ENCODE measurements at places on chromosomes 2 and 18.

- DNase-seq = no peak
These were observed 39.6 kb upstream of the PDK1 start for GRCh38 chr2:172516299-172516698.

DNA sequence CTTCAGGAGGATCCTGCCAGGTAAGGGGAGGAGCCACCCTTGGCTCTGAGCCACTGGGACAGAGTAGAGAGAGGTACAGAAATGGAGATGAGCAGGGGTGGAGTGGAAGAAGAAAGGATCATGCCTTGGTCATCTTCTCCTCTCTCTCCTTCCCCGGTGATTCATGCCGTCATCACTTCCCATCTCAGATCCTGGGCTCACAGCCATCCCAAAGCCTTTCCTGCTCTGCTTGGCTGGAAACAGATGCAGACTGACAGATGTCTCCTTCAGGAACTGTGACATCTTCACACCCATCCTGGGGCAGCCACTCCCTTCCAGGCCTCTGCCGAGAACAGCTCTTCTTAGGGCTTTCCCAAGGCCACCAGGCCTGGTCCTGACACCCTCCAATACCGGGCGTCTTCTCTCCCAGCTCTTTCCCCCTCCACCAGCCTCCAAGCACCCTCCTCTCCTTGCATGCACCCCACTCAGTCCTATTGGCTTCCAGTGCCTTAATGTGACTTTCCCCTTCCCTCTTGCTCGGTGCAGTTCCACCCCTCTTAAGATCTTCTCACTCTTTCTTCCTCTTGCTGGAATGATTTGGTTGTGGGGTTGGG is 58.3 kb upstream of the TNP1 start:
- no peak for DNase-seq

DNA sequence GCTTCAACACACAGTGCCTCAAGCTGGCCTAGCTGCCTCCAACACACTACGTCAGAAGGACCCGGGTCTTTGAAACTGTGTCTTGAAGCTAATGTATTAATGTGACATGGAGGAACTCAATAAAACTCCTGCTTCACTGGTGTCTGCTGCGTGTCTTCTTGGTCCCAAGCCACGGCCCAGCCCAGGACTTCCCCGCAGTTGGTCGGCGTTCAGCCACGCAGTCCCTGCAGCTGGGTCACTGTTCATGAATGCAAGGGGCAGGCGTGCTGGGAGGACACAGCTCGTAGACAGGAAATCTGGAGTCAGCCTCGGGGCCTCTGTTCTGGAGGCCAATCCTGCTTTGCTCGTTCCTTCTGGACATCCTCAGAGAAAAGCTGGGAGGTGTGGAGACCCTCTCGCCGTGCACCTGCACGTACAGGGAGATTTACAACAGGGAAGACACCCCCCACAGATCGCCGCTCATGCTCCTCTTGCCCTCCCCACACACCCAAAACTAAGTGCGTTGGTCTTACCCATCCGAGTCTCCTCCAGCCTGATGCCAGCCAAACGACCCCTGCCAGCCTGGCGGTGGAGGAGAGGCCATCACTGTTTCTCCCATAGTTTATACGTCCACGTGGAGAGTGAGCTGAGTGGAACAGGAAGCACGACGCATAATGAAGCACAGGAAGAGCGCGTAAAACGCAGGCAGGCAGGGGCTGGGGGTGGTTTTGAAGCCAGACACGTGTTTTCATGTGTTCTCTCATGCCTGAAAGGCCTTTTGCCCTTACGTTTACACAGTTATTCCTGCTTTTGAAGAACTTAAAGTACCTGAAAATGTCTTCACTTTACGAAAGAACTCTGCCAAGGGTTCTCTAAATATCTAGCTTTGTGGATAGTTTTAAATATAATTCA is 39.7 kb downstream of the ADI1 start:
- DNase-seq = no peak

DNA sequence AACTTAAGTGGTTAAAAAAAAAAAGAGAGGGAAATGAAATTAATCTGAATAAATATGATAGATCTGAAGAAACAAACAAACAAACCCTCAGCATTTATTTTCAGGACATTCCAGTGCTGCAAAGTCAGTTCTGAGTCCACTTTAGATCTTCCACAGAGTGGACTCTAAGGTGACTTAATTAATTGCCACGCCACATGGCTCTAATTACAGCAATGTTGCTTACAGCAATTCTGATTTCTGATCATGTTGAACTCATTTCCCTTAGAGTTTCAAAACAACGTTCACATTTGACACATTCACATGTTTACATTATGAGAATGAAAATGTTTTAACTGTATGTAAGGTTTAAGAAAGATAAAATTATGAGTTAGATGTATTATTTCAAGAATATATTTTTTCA is 38.6 kb upstream of the RASGRP3 start:
- no peak for DNase-seq

GRCh38 chr2:239372835-239373234 is 28.0 kb downstream of the HDAC4 start:
- no peak for DNase-seq

DNA sequence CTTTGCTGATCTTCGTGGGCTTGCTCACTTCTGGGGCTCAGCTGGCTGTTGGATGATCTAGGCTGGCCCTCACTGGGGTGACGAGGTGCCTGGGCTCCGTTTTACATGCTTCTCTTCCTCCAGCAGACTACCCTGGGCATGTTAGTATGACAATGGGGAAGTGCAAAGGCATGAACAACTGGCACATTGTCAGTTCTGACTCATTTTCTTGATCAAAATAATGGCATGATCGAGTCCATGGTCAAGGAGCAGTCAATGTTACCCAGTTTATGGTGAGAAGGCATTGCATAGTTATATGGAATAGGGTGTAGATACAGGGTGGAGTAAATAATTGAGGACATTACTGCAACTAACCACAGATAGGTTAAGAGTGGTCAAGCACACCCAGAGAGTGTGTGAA is 10.0 kb upstream of the UPP2 start:
- no peak for DNase-seq

DNA sequence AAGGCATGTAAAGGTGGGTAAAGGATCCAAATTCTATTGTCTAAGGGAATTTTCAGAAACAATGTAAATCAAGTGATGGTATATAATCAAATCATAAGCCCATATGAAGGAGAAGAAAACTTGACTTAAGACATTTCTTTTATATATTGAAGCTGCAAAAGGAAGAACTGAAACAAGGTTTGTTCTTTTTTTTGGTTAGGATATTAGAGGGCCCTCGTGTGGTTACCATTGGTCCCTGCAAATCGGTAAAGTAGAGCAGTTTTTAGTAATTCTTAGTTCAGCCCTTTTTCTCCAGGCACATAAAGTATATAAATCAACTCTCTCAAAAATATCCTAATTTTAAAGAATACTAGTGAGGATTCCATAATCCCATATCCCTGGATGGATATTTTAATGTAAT is 105.6 kb upstream of the STK17B start:
- peak; percentile 76 for DNase-seq

GRCh38 chr2:144501118-144501517 is 18.8 kb downstream of the ZEB2 start:
- DNase-seq = no peak

GRCh38 chr2:2636813-2637212 is 305.7 kb upstream of the MYT1L start:
- DNase-seq = no peak

DNA sequence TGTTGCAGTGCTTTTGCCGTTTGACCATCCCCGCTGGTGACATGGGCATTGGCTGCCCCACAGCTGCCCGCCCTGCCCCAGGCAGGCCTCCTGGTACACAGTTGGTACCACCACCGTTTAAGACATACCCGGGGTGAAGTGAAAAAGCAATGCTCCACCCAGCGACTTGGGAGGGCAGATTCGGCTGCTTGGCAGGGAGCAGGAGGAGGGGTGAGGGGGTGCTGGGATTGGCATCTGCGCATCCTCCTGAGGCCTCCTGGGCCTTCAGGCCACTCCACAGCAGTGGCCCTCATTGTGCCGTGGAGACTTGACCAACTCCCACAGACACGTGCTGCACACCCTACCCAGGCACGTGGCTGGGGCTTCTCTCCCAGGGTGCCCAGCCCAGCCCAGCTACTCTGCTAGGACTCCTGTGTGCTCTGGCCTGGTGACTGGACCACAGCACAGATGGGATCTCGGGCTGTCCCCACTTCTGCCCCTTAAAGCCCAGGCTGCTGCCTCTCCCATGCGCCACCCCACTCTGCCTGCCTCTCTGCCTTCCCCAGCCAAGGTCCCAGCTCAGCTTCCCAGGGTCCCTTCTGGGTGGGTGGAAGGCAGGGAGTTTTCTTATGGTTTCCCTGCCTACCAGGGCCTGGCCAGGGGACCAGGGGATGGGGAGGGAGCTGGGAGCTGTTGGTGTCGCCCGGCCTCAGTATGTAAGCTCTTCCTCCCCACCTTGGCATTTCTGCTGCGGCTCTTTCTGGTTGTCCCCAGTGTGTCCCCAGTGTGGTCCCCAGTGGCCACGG is 157.0 kb upstream of the HS6ST1 start:
- no peak for DNase-seq

DNA sequence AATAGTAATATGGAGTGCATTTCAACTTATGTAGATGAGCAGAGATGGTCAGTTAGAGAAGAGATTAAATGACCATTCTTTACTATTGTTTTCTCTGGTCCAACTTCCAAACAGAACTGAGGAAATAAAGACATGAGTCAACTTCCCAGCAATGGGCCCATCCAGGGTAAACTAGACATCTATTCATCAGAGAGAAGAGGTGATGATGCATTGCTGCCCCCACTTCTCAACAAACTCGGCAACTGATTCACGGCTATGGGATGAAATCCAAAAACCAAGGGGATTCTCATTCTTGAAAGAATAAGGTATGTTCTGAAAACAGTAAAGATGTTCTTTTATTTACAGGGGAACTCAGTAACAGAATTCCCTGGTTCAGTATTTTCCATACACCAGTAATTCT is 190.7 kb downstream of the RDH14 start:
- DNase-seq = no peak

GRCh38 chr2:190666895-190667294 is 18.0 kb downstream of the NAB1 start:
- no peak for DNase-seq

DNA sequence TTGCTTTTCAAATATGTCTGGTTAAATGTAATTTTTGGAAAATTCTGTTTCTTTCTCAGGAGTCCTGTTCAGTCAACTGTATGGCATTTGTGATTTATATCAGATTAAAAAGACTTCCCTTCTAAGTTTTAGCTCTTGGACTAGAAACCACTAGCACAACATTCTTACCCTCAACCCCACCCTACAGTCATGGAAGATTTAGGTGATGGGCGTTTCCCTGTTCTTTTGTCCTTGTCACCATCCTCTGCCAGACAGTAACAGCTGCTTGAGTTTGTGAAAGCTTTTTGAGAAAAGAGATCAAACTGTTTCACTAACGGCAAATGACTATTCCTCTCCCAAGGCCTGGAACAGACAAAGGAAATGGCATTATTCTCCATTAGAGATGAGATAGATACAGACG is 31.8 kb downstream of the SERPINB5 start:
- DNase-seq = no peak

- no peak for DNase-seq
These were observed 5.6 kb downstream of the CEP192 start for GRCh38 chr18:12996661-12997292.

DNA sequence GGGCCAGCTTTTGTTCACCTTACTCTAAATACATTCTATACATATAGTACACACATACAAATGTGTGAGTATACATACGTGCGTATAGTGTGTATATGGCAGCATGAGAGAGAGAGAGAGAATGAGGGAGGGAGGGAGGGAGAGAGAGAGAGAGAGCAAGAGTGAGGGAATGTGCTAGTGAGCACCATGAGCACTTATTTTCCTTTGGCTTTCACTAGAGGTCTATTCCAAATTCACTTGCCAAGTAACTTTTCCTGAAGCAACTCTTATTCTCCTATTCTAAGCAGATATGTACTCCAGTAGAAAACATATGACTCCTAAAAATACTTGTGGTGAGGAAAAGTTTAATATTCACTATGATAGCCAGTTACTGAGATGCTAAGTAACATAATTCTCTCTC is 85.7 kb downstream of the COBLL1 start:
- no peak for DNase-seq

GRCh38 chr2:11589316-11589940 is 55.6 kb downstream of the GREB1 start:
- DNase-seq = no peak

DNA sequence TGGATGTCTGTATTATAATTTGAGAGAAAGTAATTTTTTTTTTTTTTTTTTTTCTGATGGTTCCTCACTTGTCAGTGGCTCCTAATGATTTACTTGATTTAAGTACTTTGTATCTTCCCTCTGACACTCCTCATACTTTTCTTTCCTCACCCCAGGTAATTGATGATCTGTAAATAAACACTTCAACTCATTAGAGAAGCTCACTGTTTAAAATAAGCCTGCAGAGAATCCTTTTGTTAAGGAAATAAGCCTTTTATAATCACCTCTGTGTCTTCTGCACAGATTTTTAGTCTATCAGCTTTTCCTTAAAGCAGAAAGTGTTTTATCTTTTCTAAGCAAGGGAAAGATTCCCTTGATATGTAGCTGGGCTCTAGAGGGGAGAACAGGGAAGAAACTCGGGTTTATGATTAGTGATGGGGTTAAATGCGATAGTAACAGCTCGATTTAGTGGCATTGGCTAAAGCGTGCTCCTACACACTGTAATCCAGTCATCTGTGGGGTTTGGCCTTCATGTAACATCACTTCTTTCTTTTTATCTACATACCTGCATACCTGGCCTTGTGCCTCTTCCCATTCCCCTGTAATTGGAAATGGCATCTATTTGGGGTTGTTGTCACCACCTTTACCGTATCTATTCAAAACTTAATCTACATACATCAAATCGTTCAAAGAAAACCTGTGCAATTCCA is 60.1 kb upstream of the LRRTM1 start:
- DNase-seq = no peak

- no peak for DNase-seq
These were observed 235.8 kb downstream of the NBAS start for GRCh38 chr2:15325296-15325695.

DNA sequence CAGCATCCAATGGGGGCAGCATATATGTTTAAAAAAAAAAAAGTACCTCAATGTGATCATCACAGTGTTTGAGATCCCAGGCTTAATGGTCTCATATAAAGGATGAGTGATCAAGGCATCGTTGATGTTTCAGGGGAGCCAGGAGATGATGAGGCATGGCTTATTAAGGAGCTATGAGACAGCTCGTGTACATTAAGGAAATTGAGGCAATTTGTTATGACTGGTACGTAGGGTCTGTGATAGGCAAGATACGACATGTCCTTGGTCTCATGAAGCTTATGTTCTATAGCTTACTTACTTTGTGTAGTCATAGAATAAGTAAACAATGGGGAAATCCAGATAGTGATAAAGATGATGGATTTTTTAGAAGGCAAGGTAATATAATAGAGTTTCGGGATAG is 49.1 kb upstream of the FAM171B start:
- DNase-seq = no peak

DNA sequence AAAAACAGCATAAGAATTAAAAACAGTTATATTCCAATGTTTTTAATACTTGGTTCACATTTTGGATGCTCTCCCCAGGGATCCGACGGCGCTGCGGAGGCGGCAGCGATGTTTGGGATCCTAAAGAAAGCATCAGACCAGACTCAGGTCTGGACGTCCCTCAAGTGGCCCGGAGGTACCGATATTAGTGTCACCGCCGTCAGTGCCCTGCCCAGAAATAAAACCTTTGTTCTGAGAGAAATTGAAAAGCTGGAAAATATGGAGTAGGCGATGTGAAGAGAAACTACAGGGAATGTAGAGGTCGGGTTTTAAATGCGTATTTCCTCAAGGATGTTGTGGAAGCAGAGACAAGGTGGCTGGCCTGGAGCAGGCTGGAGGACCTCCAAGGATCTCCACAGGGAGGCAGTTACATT is 683 bp upstream of the TBC1D8 start:
- DNase-seq = no peak

- no peak for DNase-seq
These were observed 56.4 kb downstream of the NCK2 start for GRCh38 chr2:105800953-105801635.

- DNase-seq = no peak
These were observed 97.3 kb downstream of the ANKRD12 start for GRCh38 chr18:9233771-9234440.
